ENCODE measurements at places on chromosomes 3 and 15.

DNA sequence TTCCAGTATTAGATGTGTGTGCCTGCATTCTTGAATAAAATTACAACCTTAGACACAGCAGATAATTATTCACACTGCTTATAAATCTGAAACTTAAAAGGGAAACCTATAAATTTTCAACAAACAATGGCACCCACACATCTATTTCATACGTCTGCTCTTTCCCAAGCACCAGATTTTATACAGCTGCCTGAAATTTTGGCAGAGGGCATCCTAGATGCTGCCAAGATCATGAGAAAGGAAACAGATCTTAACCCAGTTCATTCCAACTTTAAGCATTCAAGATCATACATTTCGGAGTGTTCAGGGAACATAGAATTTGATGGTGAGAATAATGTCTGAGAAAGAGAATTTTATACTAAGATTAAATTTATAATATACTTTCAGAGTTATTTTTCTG is 53.1 kb downstream of the CLDN1 start:
- DNase-seq: no peak

DNA sequence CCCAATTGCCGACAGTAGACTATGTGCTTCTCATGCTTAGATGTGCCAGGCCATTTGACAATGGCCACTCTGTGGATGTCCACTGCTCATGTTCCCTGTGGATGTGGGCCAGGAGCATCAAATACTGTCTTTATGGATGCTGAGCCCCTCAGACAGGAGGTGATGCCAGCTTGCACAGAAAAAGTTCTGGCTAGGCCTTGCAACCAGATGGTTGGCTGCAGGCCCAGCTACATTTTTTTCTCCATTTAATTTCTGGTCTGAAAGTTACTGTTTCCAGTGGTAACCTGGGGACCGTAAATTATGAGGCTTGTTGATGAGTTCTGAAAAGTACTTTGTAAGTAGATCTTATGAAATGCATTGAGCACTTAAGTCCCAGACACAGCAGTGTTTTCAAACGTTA is 228.5 kb downstream of the CHL1 start:
- DNase-seq: peak; percentile 64

- no peak for DNase-seq
Observed at GRCh38 chr15:63870043-63870394, 36.3 kb upstream of the HERC1 start.

DNA sequence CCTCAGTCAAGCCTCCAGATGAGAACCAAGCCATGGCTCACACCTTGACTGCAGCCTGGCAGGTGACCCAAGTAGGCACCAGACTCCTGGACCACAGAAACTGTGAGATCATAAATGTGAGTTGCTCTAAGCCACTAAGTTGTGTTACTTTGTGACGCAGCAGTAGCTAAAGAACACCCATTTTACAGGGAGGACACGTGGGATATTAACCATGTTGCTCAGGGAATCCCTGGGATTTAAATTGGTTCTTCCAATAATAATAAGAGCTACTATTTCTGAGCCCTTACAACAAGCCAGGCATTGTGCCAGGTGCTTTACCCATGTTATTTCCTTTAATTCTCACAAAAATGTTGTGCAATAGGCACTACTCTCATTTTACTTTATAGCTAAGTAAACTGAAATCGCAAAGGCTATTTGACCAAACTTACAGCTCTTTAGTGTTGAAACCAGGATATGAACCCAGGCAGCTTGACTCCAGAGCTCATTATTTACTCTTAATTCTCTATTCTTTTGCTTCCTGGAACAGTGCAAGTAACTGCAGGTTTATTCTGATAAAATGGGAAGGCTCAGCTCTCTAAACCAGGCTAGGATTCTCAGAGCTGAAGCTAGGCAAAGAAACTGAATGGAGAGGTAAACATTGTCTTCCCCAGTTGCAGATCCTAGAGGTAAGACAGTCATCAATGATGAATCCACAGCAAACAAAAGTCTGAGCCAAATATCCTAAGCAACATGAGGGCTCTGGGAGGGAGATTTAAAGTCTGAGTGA is 294.4 kb downstream of the KBTBD8 start:
- no peak for DNase-seq

DNA sequence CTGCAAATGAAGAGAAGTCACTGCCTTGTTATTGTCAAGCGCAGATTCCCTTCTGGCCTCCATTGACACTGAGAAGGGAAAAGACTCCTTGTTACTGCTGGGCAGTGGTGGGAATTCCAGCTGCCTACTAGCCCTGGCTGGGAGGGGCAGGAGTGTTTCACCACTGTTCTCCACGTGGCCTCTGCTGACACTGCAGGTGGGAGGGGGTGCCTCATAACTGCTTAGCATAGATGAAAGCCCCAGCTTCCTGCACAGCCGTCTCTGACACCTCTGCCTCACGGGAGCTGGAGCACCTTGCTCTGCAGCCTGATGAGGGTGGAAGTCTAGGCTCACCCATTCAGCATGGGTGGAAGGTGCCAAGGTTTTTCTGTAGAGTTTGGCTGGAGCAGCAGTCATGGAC is 52.1 kb downstream of the TM2D3 start:
- DNase-seq: no peak

DNA sequence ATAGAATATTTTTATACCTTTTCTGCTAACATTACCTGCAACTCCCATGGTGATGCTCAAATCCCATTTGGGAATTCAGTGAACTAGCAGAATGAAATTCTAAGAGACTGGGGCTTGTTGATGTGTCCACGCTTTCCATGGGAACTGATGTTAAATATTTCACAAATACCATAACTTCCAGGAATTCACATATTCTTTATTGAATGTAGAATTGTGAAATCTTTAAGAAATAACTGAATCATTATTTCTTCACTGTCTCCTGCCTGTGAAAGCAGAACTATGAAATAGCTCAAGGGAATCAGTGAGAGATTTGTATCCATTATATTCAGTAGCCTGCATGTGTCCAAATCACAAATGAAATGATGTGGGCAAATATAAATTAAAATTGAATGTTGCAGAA is 130.8 kb downstream of the SERPINI1 start:
- no peak for DNase-seq

GRCh38 chr3:155846119-155846518 is 8.1 kb downstream of the SLC33A1 start:
- DNase-seq: no peak

- no peak for DNase-seq
Observed at GRCh38 chr3:186938716-186939115, 8.4 kb downstream of the ST6GAL1 start.

DNA sequence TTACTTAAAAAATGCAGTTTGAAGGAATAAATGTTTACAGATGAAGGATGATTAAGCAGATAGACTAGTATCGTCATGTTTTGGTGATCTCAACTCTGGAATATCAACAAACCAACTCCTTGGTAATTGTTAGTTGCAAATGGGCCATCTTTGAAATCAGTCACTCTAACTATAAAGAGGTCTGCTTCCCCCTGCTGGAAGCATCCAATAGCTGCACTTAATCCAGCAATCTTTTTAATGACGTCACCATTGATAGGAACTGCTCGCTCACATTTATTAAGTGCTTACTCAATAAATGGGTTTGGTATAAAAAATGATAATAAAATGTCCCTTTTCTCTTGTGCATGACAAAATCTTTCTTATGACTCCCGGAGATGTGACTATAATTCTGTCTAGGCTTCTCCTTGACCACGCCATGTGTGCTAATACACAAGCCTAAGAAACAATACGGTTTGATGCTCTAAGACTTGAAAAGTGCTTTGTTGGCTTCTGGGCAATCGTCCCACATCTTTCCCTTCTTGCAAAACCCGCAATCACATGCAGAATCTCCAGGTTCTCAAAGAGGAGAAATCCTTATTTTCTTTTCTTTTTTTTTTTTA is 227.6 kb upstream of the POU1F1 start:
- peak; percentile 1 for DNase-seq

DNA sequence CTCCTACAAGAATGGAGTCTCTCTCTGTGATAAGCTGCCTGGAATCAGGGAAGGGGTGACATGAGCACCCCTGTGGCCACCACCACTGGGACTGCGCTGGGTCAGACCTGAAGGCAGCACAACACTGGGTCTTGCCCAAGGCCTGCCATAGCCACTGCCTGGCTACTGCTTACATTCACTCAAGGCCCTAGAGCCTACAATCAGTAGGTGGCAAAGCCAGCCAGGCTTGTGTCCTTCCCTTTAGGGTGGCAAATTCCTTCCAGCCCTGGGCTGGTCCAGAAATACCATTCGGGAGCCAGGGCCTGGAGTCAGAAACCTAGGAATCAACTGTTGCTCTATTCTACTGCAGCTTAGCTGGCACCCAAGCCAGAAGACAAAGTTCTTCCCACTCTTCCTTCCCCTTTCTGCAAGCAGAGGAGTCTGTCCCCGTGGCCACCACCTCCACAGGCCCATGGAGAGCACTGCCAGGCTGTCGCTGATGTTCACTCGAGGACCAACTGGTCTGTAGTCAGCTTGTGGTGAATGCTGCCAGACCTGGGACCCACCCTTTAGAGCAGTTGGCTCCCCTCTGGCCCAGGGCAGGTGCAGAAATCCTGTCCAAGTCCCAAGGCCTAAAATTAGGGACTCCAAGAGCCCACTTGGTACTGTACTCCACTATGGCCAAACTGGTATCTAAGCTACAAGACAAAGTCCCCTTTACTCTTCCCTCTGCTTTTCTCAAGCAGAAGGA is 307.4 kb downstream of the THSD4 start:
- no peak for DNase-seq

DNA sequence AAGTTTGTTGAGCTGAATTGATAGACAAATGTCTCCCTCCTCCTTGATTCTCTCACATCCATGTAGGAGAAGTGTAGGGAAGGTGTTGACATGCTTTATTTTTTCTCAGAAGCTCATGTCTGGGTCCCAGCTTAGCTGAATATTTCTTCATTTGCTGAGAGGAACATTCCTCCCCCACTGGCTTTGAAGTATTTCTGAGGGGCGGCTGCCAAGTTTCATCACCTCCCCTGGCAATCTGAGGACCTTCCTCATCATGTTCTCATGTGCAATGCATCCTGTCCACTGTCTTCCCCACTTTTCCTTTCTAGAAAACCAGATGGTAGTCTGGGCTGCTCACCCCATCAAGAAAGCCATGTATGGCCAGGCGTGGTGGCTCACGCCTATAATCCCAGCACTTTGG is 168.9 kb upstream of the RGMA start:
- no peak for DNase-seq

GRCh38 chr3:193744822-193745684 is 152.0 kb downstream of the OPA1 start:
- no peak for DNase-seq

- no peak for DNase-seq
Observed at GRCh38 chr3:52270252-52270754, 8.1 kb downstream of the WDR82 start.

DNA sequence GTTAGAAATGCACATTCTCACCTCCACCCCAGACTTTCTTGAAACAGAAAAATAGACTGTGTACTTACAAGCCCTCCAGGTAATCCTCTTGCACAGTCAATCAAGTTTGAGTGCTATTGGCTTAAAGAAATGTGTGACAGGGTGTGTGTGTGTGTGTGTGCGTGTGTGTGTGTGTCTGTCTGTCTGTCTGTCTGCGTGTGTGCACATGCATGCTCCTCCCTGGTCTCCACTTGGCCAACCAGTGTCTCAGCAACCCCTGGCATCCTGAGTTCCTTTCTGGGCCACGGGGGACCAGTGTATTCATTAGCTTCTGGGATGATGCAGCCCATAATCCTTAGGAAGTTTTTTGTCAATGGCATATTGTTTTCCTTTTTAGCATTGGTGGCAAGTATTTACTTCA is 128.8 kb upstream of the IL12A start:
- no peak for DNase-seq

GRCh38 chr15:60672400-60672799 is 193.5 kb upstream of the ICE2 start:
- no peak for DNase-seq

DNA sequence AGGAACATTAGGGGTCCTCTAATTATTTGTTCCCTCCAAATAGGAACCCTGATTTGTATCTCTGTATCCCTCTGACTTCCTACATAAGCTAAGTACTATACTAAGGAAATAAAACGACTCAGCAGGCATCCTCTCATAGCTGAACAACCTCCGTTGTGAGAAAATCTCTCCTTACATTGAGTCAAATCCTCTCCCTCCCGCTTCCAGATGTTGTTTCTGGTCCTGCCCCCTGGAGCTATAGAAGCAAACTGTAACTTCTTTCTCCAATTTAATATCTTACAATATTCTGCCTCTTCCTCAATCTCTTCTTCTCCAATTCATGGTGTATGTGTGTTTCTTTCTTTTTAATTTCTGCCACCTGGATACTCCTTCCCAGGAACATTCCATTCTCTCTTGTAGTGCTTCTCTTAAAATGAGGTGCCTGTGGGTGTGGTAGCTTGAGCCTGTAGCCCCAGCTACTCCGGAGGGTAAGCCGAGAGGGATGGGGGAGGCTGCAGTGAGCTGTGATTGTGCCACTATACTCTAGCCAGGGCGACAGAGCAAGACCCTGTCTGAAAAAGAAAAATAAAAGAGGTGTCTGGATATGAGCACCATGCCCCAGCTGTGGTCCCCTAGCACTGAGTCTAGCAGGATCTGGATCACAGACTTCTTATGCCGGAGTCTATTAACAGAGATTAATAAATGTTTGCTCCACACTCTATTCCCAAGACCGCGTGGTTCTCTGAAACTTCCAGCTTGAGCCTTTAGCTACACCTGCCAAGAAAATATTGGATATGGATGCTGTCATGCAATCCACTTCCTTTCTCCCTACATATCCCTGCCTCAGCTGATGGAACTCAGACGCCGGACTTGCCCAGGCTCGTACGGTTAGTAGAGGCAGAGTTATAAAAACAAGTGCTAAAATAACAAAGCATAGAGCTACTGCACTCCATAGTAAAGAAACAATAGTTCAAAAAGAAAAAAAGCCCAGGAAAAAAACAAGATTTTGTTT is 42.9 kb upstream of the NEO1 start:
- no peak for DNase-seq

Data from DMS 273 treated with DMSO at 0.1 percent for 48 hours (cell line).